ENCODE measurements at places on chromosomes 13 and 19.
A peak's percentile ranks its signal among the peaks of the same experiment; 100 is the strongest.

DNA sequence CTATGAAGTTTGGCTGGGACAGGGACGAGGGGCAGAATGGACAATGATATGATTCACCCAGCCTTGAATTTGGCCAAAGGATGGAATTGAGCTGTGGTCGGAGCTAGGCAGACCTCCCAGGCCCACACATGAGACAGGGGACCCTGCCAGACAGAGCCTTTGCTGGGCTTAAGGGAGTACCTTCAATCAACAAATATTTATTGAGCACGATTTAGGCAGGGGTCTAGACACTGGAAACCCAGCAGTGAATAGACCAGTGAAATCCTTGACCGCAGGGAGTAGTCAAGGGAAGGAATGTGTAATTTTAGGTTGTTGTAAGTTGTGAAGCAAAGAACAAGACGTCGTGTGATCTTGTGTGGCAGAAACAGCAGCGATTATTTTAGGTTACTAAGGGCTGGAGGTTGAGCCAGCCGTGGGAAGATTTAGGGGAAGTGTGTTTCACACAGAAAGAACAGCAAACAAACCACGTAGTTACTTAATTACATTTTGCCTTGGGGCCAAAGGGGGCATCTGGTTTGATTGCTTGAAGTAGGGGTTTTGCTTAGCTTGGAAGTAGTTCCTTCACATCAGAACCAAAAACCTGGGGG lies 16.9 kb upstream of the AP1M2 start:
- peaks cover 11% of the 10 kb centered on the region for H3K36me3 ChIP-seq
- peak overlapping the region; percentile 100 for H3K27ac ChIP-seq
- peak; percentile 19 for DNase-seq
- peak overlapping the region; percentile 97 for H3K4me3 ChIP-seq
- peaks cover 16% of the 10 kb centered on the region for H3K4me1 ChIP-seq

GRCh38 chr13:105363261-105364190 lies 1171.9 kb downstream of the EFNB2 start:
- no peaks in the 10 kb centered on the region for H3K4me1 ChIP-seq
- H3K27ac ChIP-seq: no peak overlapping the region
- no peaks in the 10 kb centered on the region for H3K36me3 ChIP-seq
- no peak overlapping the region for H3K4me3 ChIP-seq
- no peak for DNase-seq

- peaks cover 11% of the 10 kb centered on the region for H3K4me1 ChIP-seq
- no peaks in the 10 kb centered on the region for H3K36me3 ChIP-seq
- H3K27ac ChIP-seq: no peak within 1 kb of the TSS
- peaks cover 20% of the 10 kb centered on the region for H3K27me3 ChIP-seq
Measured at GRCh38 chr19:35513628-35514281, at the start of gene DMKN. Gene DMKN (minus strand): TSS chr19:35513649. CDS start chr19:35513475, 174 bp downstream.

GRCh38 chr19:8307400-8307964 lies 676 bp downstream of the CD320 start:
- peak overlapping the region; percentile 81 for H3K27ac ChIP-seq
- DNase-seq: no peak
- H3K36me3 ChIP-seq: peaks cover 41% of the 10 kb centered on the region

- no peak for DNase-seq
- no peaks in the 10 kb centered on the region for H3K36me3 ChIP-seq
- H3K4me3 ChIP-seq: no peak overlapping the region
- no peaks in the 10 kb centered on the region for H3K27me3 ChIP-seq
- H3K27ac ChIP-seq: no peak overlapping the region
Measured at GRCh38 chr13:93853912-93854311, 625.6 kb downstream of the DCT start.

GRCh38 chr19:46670813-46671212 lies 9.8 kb upstream of the DACT3 start:
- no peaks in the 10 kb centered on the region for H3K27me3 ChIP-seq
- H3K4me1 ChIP-seq: no peaks in the 10 kb centered on the region
- peaks cover 42% of the 10 kb centered on the region for H3K36me3 ChIP-seq

DNA sequence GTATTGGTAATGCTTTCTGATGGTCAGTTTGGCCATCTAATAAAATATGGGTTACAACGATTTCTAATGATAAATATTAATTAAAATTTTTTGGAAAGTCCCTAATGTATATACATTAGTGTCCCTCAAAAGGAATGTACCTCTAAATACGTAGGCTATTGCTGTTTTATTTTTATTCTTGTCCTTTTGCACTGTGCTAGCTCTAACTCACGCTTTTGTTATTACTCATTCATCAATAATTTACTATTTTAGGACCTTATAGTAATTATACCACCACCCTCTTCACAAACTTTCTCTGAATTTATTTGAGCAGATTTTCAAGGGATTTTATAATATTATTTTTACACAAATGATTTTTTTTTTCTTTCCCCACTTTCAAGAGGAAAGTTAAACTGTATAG lies 795.9 kb upstream of the PCDH9 start:
- H3K27ac ChIP-seq: no peak overlapping the region

- H3K27ac ChIP-seq: peak within 1 kb of the TSS; percentile 91
- DNase-seq: no peak
- peaks cover 12% of the 10 kb centered on the region for H3K4me1 ChIP-seq
- H3K36me3 ChIP-seq: no peaks in the 10 kb centered on the region
- peak within 1 kb of the TSS; percentile 96 for H3K4me3 ChIP-seq
Measured at GRCh38 chr19:1863328-1863637, at the start of gene KLF16. Gene KLF16 (minus strand): TSS chr19:1863579. CDS start chr19:1863497, 82 bp downstream.

GRCh38 chr13:107102676-107103075 lies 534.7 kb upstream of the ARGLU1 start:
- H3K36me3 ChIP-seq: no peaks in the 10 kb centered on the region
- DNase-seq: no peak
- H3K4me3 ChIP-seq: no peak overlapping the region
- H3K4me1 ChIP-seq: no peaks in the 10 kb centered on the region

DNA sequence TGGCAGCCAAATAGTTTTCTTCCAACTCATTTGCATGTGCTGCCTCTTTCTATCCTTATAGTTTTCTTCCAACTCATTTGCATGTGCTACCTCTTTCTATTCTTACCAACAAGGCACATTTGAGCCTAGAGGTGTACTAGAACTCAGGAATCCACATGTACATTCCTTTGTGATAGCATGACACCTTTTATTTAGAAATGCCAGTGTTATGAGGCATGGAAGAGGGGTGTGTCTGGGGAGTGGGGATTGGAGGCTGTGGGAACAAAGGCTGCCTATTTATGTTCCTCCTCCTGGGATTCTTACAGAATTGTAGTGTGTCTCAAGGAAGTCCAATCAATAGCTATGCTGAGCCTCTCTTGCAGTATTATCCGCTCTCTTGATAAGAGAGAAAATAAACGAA lies 966.7 kb downstream of the PCDH17 start:
- no peaks in the 10 kb centered on the region for H3K36me3 ChIP-seq
- H3K27me3 ChIP-seq: no peaks in the 10 kb centered on the region
- no peaks in the 10 kb centered on the region for H3K4me1 ChIP-seq
- no peak overlapping the region for H3K4me3 ChIP-seq

DNA sequence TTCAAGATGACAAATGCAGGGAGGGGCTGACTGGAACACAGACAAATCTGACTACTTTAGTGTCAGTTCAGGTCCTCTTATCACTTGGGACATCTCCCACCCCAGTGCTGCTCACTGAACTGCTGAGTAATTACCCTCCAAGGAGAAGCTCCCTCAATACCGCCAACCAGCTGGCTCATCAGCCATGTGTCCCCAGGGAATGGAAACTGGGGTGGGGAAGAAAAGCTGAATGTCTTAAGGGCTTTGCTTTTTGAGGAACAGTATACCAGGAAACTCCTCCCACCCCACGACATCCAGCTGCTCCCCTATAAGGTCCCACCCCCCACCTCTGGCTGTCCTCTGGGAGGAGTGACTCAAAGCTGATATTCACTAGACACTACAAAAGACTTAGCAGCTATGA lies 2.0 kb downstream of the ZNF823 start:
- H3K4me1 ChIP-seq: peaks cover 15% of the 10 kb centered on the region
- H3K36me3 ChIP-seq: peaks cover 26% of the 10 kb centered on the region
- DNase-seq: no peak

GRCh38 chr13:97570442-97570841 lies 136.5 kb downstream of the RAP2A start:
- no peaks in the 10 kb centered on the region for H3K36me3 ChIP-seq
- peaks cover 7% of the 10 kb centered on the region for H3K27me3 ChIP-seq
- H3K4me1 ChIP-seq: no peaks in the 10 kb centered on the region
- no peak overlapping the region for H3K4me3 ChIP-seq

DNA sequence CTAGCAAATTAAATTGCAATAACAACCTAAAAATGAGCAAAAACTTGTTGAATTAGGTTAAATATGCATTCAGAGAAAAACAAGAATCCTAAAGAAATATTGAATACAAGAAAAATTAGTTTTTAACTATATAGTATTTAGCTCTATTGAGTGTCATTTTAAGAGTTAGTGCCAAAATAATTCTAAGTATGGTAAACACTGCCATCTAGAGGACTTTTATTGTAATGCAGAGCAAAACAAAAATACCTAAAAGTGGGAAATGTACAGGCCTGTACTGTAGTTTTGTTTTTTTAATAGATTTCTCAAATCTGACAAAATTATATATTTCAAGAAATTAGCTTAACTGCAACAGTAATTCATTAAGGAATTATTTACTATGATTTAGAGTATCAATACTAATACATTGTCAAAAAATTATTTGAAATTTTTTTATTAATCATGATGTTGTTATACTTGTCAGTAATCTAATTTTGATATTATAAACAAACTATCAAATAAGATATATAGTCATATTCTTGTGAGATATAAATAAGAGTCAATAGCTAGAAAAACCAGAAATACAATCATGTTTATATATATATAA lies 8.2 kb upstream of the PCDH9 start:
- no peaks in the 10 kb centered on the region for H3K36me3 ChIP-seq
- no peak overlapping the region for H3K27ac ChIP-seq
- no peak overlapping the region for H3K4me3 ChIP-seq
- H3K4me1 ChIP-seq: no peaks in the 10 kb centered on the region

GRCh38 chr19:896434-896833 lies 3.1 kb downstream of the RNU6-9 start:
- no peak overlapping the region for H3K4me3 ChIP-seq
- peaks cover 7% of the 10 kb centered on the region for H3K4me1 ChIP-seq
- H3K27ac ChIP-seq: no peak overlapping the region

GRCh38 chr13:109602356-109602755 lies 184.0 kb downstream of the IRS2 start:
- H3K27ac ChIP-seq: no peak overlapping the region
- DNase-seq: no peak
- H3K36me3 ChIP-seq: no peaks in the 10 kb centered on the region

- H3K4me1 ChIP-seq: peaks cover 4% of the 10 kb centered on the region
- DNase-seq: no peak
- H3K36me3 ChIP-seq: peaks cover 3% of the 10 kb centered on the region
- H3K27ac ChIP-seq: no peak overlapping the region
- no peak overlapping the region for H3K4me3 ChIP-seq
Measured at GRCh38 chr13:59946944-59947343, 216.8 kb downstream of the DIAPH3 start.

- H3K4me1 ChIP-seq: no peaks in the 10 kb centered on the region
- no peaks in the 10 kb centered on the region for H3K27me3 ChIP-seq
- no peaks in the 10 kb centered on the region for H3K36me3 ChIP-seq
- no peak for DNase-seq
Measured at GRCh38 chr13:105008604-105009003, 1526.9 kb downstream of the EFNB2 start.

GRCh38 chr19:10269333-10270179 lies 1.4 kb upstream of the ICAM1 start:
- H3K27me3 ChIP-seq: no peaks in the 10 kb centered on the region
- H3K4me3 ChIP-seq: peak overlapping the region; percentile 87
- peak; percentile 84 for DNase-seq
- peak overlapping the region; percentile 94 for H3K27ac ChIP-seq
- peaks cover 23% of the 10 kb centered on the region for H3K36me3 ChIP-seq
- peaks cover 17% of the 10 kb centered on the region for H3K4me1 ChIP-seq

- H3K27ac ChIP-seq: no peak overlapping the region
- no peaks in the 10 kb centered on the region for H3K36me3 ChIP-seq
- H3K4me3 ChIP-seq: no peak overlapping the region
- H3K4me1 ChIP-seq: no peaks in the 10 kb centered on the region
- H3K27me3 ChIP-seq: no peaks in the 10 kb centered on the region
- no peak for DNase-seq
Measured at GRCh38 chr13:105573136-105573535, 962.3 kb downstream of the EFNB2 start.

GRCh38 chr13:27252467-27252866 lies 1.1 kb downstream of the RPL21 start:
- H3K36me3 ChIP-seq: peaks cover 71% of the 10 kb centered on the region
- H3K27ac ChIP-seq: peak overlapping the region; percentile 99
- peak overlapping the region; percentile 98 for H3K4me3 ChIP-seq
- H3K4me1 ChIP-seq: peaks cover 34% of the 10 kb centered on the region

DNA sequence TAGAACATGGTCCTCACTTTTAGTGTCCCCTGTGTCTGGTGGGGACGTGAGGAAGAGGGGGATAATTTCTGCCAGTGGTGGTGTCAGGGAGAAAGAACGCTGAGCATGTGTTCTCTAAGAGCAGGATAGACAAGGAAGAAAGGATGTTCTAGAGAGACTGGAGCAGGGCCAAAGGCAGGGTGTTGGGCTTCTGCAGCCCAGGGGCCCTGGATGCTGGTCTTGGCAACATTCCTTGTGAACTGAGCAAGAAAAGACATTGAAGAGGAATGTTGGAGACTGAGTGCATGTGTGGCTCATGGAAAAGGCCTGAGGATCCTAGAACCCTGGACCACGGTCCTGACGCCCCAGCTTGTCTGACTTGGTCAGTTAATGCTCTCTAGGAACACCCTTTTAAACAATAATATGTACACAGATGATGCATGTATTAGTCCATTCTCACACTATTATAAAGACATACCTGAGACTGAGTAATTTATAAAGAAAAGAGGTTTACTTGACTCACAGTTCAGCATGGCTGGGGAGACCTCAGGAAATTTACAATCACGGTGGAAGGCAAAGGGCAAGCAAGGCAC lies 33.6 kb upstream of the SLC10A2 start:
- no peaks in the 10 kb centered on the region for H3K36me3 ChIP-seq
- H3K27me3 ChIP-seq: no peaks in the 10 kb centered on the region
- no peaks in the 10 kb centered on the region for H3K4me1 ChIP-seq
- H3K27ac ChIP-seq: no peak overlapping the region
- no peak overlapping the region for H3K4me3 ChIP-seq

DNA sequence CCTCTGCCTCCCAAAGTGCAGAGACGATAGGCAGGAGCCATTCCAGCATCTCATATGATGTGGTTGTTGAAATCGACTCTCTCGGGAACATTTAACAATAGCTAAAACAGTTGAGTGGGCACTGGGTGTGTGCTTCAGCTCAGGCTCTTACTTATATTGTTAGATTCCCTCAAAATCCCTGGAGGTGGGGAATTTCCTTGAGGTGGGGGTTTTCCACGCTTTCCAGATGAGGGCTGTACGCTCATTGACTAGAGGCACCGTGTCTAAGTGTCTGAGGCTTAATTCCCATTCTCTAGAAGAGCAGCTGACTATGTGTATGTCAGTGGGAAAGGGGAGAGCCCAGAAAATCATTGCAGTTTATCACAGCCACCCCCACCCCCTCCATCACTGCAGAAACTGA lies 10.8 kb upstream of the GRAMD1A start:
- no peak overlapping the region for H3K4me3 ChIP-seq
- no peaks in the 10 kb centered on the region for H3K27me3 ChIP-seq
- H3K4me1 ChIP-seq: peaks cover 38% of the 10 kb centered on the region
- DNase-seq: no peak
- peaks cover 11% of the 10 kb centered on the region for H3K36me3 ChIP-seq
- peak overlapping the region; percentile 82 for H3K27ac ChIP-seq

GRCh38 chr13:109273326-109273751 lies 513.0 kb downstream of the IRS2 start:
- no peaks in the 10 kb centered on the region for H3K4me1 ChIP-seq
- no peaks in the 10 kb centered on the region for H3K27me3 ChIP-seq
- no peak overlapping the region for H3K4me3 ChIP-seq
- H3K27ac ChIP-seq: no peak overlapping the region
- H3K36me3 ChIP-seq: no peaks in the 10 kb centered on the region

All from activated T-helper 2 cell treated with anti-CD3 and anti-CD28 coated beads, Interferon-gamma antibody, Interleukin-2, Interleukin-4, amounts not matched to agents 10 μg/mL and 5 μg/mL and 100 μg/mL, durations not matched to agents 14 hours and 24 hours and 36 hours (primary cell).